ENCODE measurements at places on chromosomes 16 and 17.

DNA sequence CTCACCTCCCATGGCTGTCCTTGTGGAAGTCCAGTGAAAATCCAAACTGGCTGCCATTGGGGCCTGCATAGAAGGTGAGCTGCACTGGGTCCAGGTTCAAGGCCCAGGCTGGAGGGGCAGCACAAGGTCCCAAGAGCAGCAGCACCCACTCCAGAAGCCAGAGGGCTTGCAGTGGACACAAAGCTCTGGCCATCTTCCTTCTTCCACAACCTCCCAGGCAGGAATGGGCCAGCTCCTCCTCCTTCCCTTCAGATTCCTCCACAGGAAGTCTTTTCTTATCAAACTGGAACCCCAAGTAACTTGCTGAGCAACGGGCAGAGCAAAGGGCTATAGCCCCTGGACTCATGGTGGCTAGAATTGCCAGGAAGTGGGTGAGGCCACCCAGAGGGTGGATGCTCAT lies at the start of gene ITGA2B:
Gene ITGA2B (minus strand): TSS at position 369 of the 400 bp plus-strand sequence. CDS start 176 bp downstream, at position 193.
- DNase-seq = no peak

- DNase-seq = no peak
Measured at GRCh38 chr16:67701420-67701819, 17.7 kb downstream of the GFOD2 start.

- no peak for DNase-seq
Measured at GRCh38 chr17:66850692-66851091, 15.8 kb downstream of the CACNG5 start.

DNA sequence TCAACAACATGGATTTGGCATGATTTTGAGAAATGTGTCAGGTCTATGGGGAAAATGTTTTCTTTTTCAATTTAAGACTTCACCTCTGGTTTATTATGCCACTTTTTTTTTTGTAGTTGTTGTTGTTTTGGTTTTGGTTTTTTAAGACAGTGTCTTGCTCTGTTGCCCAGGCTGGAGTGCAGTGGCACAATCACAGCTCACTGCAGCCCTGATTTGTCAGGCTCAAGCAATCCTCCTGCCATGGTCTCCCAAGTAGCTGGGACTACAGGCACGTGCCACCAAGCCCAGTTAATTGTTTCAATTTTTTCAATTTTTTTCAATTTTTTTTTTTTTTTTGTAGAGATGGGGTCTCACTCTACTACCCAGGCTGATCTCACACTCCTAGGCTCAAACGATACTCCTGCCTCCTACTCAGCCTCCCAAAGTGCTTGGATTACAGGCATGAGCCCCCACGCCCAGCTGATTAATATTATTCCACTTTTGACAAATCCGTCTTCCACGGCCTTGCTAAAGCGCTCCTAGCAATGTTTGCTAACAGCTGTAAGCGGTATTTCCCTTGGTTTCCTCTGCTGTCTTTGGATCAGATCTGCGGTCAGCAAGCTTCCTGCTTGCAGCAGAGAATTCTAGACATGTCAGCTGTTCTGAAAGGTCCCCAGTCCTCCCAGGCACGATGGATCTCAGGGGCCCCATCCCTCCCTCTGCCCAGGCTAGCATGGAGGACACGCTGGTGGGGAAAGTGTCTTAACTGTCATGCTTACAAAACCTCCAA lies 7.0 kb upstream of the MILR1 start:
- no peak for DNase-seq

- DNase-seq = no peak
Measured at GRCh38 chr17:18177722-18178121, 5.9 kb upstream of the ALKBH5 start.

GRCh38 chr17:30821871-30822723 lies 2.4 kb downstream of the CRLF3 start:
- DNase-seq = no peak

GRCh38 chr16:72963533-72964315 lies 84.2 kb downstream of the ZFHX3 start:
- DNase-seq = no peak

DNA sequence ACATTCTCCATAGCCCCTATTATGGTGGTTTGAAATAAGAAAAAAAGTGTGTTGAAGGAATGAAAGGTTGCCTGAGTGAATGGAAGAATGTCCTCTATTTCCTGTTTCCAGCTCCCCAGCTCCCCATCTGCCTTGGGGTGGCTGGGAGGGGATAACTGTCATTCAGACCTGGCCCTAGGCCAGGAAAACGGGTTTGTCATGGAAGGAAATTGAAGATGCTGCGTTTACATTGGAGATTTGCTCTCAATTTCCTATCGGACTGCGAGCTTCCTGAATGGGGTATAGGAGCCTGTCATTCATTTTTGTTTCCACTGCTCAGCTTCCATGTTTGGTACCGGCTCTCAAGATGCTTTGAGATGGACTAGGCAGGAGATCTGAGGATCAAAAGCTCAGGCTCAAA lies 2.2 kb upstream of the FZD2 start:
- DNase-seq = no peak

DNA sequence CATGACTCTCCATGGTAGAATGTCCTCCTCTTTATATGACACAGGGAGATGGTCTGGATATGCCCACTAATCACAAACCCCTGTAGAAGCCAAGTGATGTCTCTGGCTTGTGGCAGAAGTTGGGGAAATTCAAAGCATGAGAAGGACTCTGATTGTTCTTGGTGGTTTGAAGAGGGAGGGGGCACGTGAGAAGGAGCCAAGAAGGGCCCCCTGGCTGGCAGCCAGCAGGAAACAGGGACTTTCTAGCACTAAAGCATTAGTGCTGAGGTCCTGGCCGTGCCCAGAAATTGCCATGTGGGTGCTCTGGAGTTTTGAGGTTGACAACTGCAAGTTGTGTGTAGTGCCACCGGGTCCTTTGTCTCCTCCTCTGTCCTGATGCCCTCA lies 199.9 kb downstream of the LGALS9B start:
- no peak for DNase-seq

DNA sequence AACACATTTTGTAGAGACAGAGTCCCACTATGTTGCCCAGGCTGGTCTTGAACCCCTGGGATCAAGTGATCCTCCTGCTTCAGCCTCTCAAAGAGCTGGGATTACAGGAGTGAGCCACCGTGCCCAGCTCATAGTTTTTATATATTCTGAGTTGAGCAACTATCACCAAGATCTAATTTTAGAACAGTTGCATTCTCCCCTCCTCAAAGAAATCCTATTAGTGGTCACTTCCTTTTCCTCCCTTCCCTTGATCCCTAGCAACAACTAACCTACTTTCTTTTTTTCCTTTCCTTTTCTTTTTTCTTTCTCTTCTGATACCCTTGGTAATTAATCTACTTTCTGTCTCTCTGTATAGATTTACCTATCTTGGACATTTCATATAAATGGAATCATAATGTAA lies 61.5 kb upstream of the B4GALNT2 start:
- no peak for DNase-seq

DNA sequence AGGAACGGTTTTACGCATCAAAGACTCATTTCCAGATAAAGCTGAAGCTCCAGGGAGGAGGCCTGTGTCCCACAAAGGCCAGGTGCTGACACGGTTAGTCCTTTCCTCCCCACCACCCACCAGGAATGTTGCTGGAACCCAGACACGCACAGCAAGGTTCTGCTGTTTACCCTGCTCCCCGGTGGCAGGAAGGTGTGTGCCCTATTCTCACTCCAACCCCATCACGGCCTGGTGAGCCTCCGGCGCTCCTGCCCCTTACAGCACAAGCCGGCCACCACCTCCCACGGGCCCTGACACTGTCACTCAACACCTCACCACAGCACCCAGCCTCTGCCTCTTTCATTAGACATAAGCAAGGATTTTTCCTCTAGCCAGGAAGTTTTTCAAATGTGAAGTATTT lies 47.8 kb downstream of the ANKRD11 start:
- DNase-seq = no peak

DNA sequence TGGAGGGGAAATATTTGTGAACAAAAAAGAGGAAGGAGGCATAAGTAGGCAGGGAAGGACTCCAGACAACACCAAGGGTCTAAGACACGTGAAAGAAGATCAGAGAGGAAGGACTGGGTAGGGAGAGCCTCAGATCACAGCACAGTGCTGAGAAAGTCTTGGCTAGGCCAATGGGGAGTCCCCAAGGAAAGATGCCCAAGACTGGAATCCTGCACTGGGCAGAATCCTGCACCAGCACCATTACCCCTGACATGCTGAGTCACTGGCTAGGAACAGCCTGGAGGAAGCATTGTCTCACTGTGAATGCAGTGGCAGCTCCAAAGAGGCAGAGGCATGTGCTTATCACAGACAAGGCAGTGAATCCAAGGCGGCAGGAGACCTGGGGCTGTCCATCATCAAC lies 19.2 kb downstream of the CLEC19A start:
- no peak for DNase-seq

GRCh38 chr17:75010683-75011400 lies 1.6 kb upstream of the MRPL58 start:
- DNase-seq = no peak

DNA sequence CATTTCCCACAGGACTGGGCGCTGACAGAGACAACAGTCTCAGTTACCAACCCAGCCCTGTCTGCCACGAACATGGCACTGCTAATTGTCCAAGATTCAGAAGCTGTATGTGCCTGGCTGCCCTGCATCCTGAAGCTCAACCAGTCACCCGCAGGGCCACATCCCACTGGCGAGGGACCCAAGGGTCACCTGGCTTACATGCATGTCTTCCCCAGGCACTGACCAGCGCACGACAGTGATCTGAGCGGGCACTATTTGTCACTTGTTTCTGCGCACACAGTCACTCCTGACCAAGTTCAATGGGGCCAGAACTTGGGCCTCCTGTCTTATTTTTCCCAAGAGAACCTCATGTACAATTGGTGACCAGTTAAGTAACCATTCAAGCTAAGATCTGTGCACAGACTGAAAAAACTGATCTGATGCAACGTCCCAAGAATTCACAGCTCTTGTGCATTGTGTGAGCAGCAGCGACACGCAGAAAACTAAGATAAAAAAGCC lies 13.1 kb downstream of the USP7 start:
- DNase-seq = no peak

DNA sequence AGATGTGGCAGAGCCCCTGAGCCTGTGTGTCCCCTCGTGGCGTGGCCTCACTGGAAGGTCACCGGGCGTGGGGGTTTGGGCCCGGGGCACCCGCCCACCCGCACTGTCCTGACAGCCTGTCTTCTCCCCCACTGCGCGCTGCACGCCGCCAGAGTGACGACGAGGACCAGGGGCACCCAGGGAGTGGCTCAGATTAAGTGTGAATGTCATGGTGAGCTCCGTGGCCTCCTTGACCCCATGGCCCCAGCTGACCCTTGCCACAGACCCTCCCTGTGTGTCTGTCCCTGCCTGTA lies 15.1 kb downstream of the PRSS27 start:
- no peak for DNase-seq

- DNase-seq = no peak
Measured at GRCh38 chr17:16999931-17000625, 28.2 kb upstream of the TNFRSF13B start.

GRCh38 chr16:69190598-69190997 lies 3.6 kb downstream of the SNTB2 start:
- DNase-seq = no peak

GRCh38 chr17:17305281-17305801 lies 2.2 kb downstream of the NT5M start:
- DNase-seq = no peak

DNA sequence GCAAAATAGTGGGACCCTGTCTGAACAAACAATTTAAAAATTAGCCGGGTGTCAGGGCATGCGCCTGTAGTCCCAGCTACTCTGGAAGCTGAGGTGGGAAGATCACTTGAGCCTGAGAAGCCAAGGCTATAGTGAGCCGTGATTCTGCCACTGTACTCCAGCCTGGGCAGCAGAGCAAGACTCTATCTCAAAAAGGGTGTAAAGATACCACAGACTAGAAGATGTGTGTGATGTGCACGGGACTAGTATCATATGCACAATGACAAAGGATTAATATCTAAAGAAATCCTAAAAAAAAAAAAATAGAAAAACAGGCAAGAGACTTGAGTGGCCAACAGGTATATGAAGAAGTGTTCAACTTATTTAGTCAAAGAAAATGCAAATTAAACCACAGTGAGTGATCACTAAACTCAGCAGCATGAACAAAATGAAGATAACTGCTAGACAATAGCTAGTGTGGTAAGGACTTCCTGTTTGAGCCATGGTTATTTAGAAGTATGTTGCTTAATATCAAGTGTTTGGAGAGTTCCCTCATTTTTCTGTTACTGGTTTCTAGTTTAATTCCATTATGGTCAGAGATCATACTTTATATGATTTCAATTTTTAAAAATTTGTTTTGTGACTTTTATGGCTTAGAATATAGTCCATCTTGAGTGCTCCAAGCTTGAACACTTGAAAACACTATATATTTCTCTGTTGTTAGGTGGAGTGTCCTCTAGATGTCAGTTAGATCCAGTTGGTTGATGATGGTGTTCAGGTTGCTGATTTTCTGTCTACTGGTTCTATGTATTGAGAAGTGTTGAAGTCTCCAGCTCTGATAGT lies 14.7 kb upstream of the SLX4 start:
- no peak for DNase-seq

- no peak for DNase-seq
Measured at GRCh38 chr16:83953796-83954576, 946 bp downstream of the OSGIN1 start.

GRCh38 chr16:84694980-84695379 lies 4.8 kb upstream of the USP10 start:
- DNase-seq = no peak

- DNase-seq = no peak
Measured at GRCh38 chr17:64153565-64154312, 23.8 kb upstream of the ERN1 start.

- DNase-seq = no peak
Measured at GRCh38 chr17:64155129-64155528, 25.2 kb upstream of the ERN1 start.

DNA sequence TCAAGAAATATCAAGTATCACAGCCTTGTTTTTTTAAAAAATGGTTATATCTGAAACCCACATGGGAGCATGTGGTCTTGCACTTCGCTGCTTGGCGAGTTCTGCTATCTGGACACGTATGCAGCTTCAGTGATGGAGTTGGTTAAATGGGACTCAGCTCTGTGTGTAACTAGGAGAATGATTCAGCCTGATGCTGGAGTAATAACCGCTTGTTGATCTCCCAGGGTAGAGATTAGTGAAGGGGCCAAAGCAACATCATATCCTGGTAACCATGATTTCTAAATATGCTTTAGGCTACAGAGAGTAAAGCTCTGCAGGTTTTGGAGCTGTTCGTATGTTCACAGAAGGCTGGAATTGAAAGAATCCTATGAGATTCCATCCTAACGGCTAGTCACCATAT lies 63.2 kb downstream of the IQCK start:
- DNase-seq = no peak

- no peak for DNase-seq
Measured at GRCh38 chr17:63356337-63356757, 89.8 kb downstream of the CYB561 start.

DNA sequence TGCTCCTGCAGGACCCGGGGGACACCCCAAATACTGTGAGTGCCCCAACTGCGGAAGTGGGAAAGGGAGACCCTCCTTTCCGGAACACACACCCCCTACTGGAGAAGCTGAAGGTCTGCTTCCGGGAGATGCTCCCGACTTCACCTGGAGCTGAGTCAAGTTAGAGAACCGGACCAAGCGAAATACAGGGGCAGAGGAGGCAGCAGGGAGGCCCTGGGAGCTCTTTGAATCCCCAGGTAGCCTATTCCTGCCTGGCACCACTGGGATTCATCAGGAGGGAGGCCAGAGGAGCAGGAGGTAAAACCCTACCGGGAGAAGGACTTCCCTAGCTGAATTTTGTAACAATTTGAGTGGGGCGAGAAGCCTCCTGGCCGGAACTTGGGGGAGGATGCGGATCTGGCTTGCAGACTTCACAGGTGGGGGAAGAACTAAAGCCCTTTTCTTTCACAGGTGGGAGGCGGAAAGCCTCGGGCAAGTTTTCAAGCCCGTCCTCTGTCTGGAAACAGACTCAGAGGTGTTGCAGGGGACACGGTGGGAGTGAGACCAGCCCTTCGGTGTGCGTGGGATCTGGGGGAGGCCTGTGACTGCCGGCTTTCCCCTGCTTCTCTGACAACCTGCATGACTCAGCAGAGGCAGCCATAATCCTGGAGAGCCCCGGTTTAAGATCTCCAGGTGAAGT lies 22.4 kb upstream of the TEKT1 start:
- no peak for DNase-seq

Measured in left renal cortex interstitium (tissue), 4 donors.